ENCODE measurements at places on chromosomes 1 and 21. TPM values are rescaled to one million over a fixed set of nuclear protein-coding genes. Genes with fewer than 3 reads are reported as not detected.

SPRR2E gene
- total RNA-seq, result not detected

C1QC gene
- total RNA-seq, result not detected

COL11A1 gene
- total RNA-seq, result under 0.01 TPM

PROX1 gene
- 56.4 TPM for total RNA-seq

NUF2 gene
- total RNA-seq, result 4.2 TPM

TBX19 gene
- 0.51 TPM for total RNA-seq

NEXN gene
- total RNA-seq, result 0.77 TPM

TNN gene
- not detected for total RNA-seq

FMO3 gene
- total RNA-seq, result under 0.01 TPM

ANXA9 gene
- not detected for total RNA-seq

SLAMF6 gene
- total RNA-seq, result not detected

LCK gene
- total RNA-seq, result under 0.01 TPM

VWA5B1 gene
- not detected for total RNA-seq

Data from dermis microvascular lymphatic vessel endothelial cell (primary cell).